ENCODE measurements at places on chromosomes 11 and 22.

DNA sequence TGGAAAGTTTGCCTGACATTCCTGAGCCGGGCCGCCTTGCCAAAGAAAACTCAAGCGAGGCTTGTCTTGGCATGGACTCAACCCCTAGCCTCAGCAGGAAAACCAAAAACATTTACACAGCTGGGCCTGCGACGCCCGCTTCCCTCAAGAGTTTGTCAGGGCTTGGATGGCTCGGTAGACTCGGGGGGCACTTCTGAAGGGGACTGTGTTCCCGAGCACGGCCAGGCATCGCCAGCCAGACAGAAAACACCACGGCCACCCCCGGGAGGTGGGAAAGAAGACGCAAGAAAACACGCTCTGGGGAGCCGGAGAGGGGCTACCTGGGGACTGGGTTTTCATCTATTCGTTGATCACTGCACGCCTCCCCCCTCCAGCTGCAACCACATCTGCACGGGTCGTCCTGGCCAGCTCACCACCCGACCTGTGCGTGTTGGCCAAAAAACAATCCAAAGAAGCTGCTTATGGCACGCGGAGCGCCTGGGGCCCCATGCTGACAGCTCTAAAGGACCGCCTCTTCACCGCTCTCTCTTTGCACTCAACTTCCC lies 380.7 kb downstream of the MN1 start:
- DNase-seq: no peak

- DNase-seq: peak; percentile 78
These were observed 77.4 kb upstream of the WNT7B start for GRCh38 chr22:46054091-46055073.

GRCh38 chr11:118620529-118621070 lies 13.2 kb downstream of the PHLDB1 start:
- DNase-seq: no peak

- DNase-seq: no peak
These were observed 41.3 kb upstream of the SLN start for GRCh38 chr11:107752949-107753822.

GRCh38 chr22:39664485-39665200 lies 94.1 kb downstream of the CACNA1I start:
- DNase-seq: no peak

DNA sequence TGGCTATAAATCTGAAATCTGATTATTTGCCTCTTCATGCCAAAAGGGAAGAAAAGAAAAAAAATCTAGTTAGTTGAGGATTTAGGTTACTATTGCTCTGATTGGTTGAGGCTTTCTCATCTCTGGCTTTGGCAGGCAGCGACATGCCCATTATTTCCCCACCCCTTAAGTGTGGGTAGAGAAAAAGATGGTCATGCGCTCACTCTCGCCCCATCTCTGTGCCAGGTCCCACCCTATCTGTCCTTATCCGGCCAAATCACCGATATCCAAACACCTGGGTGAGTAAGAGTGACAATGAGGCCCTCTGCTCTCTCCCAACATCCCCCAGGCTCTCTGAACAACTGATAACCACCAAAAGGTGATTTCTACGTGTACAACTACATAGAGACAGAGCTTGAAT lies 31.2 kb upstream of the SNX19 start:
- DNase-seq: no peak

- no peak for DNase-seq
These were observed 4.5 kb downstream of the NDUFA6 start for GRCh38 chr22:42086051-42086450.

GRCh38 chr22:32531931-32532819 lies 57.6 kb downstream of the FBXO7 start:
- DNase-seq: no peak

DNA sequence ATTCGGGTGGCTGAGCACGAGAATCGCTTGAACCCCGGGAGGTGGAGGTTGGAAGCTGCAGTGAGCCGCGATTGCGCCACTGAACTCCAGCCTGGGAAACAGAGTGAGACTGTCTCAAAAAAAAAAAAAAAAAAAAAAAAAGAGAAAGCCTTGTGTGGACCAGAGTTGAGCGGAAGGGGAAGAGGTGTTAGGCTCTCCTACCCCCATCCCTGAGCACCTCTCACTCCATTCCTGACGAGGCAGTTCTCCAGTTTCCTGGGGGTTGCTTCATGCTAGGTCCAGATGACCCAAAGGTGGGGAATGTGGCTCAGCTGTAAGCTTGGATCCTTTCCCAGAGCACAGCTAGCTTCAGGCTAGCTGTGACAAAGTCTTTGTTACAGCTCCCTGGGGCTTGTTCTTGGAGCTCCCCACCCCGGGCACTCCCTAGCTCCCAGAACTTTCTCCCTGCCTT lies 8.8 kb upstream of the DNAL4 start:
- no peak for DNase-seq

- DNase-seq: no peak
These were observed 3.5 kb upstream of the POU2F3 start for GRCh38 chr11:120236169-120237107.

- DNase-seq: no peak
These were observed 9.9 kb upstream of the FERMT3 start for GRCh38 chr11:64196626-64197025.

DNA sequence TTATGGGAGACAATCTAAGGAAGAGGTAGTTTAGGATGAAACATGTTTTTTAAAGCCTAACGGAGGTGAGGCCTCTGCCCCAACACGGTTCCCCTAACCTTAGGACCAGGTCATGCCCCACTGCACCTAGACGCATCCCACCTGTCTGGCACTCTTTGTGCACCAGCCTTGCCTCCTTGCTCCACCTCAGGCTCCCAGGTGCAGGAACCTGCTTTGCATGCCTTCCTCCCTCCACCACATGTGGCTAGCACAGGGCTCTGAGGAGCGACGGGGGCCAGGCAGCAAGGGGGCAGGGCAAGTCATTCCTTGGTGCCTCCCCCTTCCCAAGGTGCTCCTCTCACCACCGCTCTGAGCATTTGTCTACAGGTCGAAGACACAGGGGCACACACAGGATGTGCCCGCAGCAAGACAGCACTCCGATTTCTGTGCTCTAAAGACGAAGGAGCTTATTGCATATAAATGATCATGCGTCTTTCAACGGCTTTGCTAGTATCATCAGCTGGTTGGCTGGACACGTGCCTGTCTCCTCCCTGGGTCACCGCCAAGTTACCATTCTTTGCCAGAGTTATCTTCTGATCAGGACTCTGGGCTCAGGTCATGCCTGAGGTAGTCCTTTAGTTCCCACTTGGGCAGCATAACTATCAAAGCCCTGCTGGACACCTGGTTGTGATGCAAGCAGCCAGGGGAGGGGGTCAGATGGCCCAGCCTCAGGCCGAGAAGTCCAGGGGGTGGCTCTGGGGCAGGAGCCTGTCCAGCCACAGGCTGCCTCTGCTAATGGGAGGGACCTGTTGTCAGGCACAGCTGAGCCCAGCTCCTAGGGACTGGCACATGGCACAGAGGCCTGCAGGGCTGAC lies 172.0 kb upstream of the NTM start:
- no peak for DNase-seq

DNA sequence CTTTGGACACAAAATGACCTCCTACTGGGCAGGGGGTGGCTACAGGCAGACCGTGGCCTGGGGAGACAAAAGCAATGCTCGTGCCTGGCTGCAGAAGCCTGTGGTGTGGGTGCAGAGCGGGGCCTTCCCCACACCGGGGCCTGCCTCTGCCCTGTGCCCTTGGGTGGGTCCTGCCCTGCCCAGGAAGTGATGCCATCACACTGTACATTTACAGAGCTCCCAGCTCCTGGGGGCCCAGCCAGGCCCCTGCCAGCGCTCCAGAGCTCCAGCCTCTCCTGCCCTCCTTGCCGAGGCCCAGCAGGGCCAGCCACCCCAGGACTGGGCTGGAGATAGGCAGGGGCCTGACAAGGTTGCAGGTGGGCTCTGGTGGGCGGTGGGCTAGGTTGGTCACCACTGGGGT lies 40.1 kb downstream of the MUC5B start:
- DNase-seq: no peak

- no peak for DNase-seq
These were observed 46.9 kb upstream of the CRTAM start for GRCh38 chr11:122791411-122791810.

GRCh38 chr11:129117595-129118350 lies 74.4 kb downstream of the ARHGAP32 start:
- DNase-seq: peak; percentile 75

GRCh38 chr22:26990503-26991189 lies 333.3 kb downstream of the MIAT start:
- no peak for DNase-seq

- DNase-seq: no peak
These were observed 9.0 kb downstream of the ATG16L2 start for GRCh38 chr11:72823105-72823804.

DNA sequence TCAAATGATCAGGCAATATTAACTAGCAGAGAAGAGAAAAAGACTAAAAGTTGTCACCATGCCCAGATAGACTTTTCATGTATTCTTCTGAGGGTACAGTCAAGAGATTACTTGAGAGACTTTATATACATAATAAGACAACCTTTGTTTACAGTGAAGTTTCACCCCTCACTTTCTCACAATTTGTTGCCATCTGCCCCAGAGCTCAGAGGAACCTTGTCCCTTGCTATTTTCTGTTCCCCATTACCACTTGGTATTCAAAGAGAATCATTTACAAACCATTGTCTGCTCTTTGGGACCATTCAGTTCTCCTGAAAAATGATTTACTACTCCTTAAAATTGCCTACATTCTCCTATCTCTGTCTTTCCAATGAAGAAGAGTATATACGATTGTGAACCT lies 544.6 kb downstream of the CNTN5 start:
- no peak for DNase-seq

DNA sequence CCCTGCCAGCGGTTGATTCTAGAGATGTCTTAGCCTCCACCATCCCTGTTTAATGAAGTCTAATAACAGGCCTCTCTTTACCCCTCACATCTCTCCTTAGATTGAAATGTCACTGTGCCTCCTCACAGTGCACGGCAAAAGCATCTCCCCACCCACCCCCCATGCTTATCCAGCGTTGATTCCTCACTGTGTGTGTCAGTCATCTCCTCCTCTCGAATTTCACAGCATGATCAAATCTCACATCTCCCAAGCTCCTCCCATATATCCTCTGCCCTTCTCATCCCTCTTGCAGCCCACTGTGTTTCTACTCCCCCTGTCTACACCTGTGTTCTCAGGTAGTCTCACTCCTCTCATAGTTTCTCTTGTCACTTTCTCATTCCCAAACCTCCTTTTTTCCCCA lies 84.6 kb downstream of the DBX1 start:
- no peak for DNase-seq

DNA sequence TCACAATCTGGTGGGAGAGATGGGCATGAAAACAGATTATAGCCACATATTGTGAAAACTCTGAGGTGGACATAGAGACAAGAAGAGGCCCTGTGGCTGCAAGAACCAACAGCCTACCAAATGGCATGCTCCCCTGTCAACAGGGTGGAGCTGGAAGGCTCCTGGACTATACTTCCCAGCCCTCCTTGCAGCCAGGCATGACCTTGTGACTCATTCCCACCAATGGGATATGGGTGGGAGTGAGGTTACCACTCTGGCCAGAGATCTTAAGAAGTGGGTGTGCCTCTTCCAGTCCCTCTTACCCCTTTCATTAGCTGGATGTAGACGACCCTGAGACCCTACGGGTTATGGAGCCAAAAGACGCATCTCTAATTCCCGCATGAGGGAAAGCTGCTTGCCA lies 126.4 kb upstream of the ZBED5 start:
- no peak for DNase-seq

DNA sequence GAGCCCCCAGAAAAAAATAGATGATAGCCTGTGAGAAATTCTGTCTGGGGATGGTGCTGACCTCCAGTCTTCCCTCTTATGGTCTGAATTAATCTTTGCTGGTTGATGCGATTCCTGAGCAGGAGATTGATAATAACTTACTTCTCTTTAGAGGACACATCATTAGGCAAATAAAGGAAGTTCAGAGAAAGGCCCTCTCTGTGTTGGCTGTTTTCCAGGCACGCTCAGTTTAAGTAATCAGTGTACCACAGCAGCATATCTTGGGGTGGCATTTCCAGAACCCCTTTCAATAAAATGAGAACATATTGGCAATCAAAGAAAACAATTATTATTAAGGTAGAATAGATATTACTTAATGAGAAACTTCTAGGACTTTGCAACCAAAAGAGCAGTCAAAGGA lies 1129.3 kb upstream of the RAG2 start:
- no peak for DNase-seq

DNA sequence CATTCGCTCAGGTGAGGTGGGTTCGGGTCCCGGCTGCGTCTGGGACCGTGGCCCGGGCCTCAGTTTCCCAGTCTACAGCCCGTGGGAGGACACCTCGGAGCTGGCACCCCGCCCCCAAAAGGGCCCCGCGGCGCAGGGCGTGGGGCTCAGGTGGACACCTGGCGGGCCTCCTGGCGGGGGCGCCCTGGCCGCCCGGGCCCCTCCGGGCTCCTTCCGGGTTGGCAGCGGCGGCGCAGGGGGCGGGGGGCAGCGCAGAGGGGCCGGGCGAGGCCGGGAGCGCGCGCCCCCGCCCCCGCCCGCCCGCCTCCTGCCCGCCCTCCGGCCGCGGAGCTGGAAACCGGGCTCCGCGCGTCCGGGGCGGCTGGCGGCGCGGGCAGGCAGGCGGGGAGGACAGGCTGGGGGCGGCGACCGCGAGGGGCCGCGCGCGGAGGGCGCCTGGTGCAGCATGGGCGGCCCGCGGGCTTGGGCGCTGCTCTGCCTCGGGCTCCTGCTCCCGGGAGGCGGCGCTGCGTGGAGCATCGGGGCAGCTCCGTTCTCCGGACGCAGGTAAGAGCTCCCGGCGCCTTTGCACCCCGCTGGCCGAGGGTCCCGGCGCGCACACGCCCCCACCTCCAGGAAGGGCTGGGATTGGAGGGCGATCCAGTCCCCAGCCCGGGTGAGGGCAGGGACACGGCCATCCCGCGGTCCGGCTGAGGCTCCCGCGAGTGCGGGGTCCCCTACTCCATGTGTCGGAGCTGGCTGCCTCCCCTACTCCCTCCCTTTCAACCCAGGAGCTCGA lies at the start of gene EMID1:
Gene EMID1 (plus strand): TSS at position 303 of the 778 bp plus-strand sequence. CDS start 143 bp downstream, at position 446.
- DNase-seq: no peak

- no peak for DNase-seq
These were observed 45.2 kb downstream of the NECTIN1 start for GRCh38 chr11:119683783-119684182.

- DNase-seq: no peak
These were observed 459.3 kb downstream of the NTM start for GRCh38 chr11:131829725-131830124.

GRCh38 chr11:96340555-96340885 lies 2.5 kb downstream of the MAML2 start:
- no peak for DNase-seq

GRCh38 chr22:21673534-21674321 lies 7.9 kb downstream of the PPIL2 start:
- DNase-seq: no peak

- no peak for DNase-seq
These were observed 65.2 kb upstream of the A4GALT start for GRCh38 chr22:42785706-42786499.

GRCh38 chr11:74672332-74672955 lies 58.8 kb downstream of the CHRDL2 start:
- no peak for DNase-seq
